DMS153 (cell line): ENCODE measurements at places on chromosomes 4 and X.

GRCh38 chr4:78661921-78662521 lies 110.5 kb downstream of the ANXA3 start:
- DNase-seq = peak; percentile 86

DNA sequence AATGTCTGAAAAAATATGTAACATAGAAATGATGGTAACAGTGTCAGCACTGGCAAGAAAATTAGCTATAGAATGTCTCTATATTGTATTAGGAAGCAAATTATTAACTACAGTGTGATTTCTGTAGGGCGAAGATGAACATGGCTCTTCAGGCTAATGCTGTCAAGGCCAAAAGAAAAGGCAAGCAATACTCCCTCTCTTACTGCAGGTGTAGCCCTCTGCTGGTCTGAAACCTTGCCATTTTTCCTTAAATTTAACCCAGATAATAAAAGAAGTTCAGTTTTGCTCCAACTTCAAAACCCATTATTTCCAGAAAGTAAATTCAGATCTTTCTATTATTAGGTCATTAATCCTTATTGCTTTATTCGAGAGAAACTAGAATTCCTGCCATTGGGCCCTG lies 215.9 kb downstream of the LRBA start:
- DNase-seq = no peak

DNA sequence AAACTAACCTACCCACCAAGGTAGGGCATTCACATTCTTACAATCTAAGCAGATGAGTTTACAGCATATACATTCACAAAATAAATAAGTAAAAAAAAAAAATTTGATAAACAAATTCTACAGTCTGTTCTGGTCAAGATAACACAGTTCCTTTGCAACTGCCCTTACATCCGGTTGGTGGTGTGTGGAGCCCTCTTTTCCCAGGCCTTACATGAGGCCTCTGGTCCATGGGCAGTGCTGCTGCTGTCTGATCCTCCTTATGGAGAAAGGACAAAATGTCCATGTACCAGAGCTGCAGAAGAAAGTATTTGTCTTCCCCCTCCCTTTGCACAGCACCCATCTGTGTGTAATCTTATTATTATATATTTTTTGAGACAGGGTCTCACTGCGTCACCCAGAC lies 2.2 kb upstream of the SEPTIN11 start:
- no peak for DNase-seq

DNA sequence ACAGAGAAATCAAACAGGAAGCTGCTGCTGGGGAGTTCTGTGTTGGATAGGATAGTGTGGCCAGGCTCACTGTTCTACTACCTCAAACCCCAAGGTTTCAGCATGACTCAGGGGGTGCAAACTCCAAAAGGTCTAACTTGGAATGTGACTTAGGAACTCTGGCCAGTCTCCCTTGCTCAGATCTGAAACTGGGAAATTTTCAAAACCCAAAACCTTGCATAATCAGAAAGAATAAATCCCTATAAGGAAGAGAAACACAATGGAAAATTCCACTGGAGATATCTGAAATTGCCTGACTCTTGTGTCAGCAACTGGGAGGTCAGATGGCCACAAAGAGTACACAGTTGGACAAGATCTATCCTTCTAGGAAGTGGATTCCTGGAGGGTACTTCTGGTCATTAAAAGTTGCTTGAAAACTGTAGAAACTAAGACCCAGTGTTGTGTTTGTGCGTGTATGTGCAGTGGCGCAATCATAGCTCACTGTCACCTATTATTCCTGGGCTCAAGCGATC lies 58.0 kb downstream of the PPEF2 start:
- no peak for DNase-seq

DNA sequence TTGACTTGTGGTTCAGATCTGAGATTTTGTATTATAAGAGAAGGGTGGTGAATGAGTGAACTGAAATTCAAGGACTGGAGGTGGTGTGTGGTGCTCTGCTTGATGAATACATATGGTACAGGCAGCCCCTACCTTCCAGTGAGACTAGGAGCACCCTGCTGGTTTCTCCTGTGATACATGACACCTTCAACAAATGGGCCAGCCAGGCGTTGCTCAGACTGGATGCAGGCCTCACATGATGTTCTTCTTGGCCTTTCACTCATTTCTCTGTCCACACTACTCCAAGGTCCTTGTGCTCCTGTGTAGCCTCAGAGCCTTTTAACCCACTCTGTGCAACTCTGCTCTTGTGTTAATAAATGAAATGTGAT lies 67.2 kb downstream of the FNIP2 start:
- DNase-seq = no peak

DNA sequence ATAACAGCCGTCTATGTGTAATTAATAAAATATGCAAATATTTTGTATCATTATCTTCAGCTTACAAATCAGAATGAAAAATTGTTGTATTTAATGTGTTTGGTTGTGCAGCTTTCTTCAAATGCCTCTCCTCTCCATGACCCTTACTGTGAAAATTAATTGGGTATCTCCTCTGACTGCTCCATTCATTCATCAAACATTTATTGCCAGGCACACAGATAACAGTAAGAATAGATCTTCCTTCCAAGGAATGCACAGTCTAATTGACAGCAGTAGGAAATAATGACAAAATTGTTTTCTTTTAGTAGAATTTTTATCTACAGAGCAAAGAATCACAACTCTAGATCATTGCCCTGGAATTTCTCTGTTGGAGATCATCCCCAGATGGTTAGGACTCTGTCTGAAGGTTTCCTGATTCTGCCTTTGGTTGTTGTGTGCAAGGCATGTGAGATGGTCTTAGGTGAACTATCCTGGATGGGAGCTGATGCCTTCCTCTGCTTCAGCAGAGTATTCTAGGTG lies 395.0 kb upstream of the FAT1 start:
- DNase-seq = no peak

GRCh38 chr4:173699841-173700475 lies 169.9 kb upstream of the HAND2 start:
- no peak for DNase-seq

- no peak for DNase-seq
Observed at GRCh38 chr4:117623326-117623725, 411.0 kb upstream of the NDST3 start.

- DNase-seq = no peak
Observed at GRCh38 chr4:147591106-147591505, 26.1 kb upstream of the TMEM184C start.

- no peak for DNase-seq
Observed at GRCh38 chr4:67754288-67754687, at the start of gene GNRHR. Gene GNRHR, minus strand, starts transcription at chr4:67754388. Its CDS starts 53 bp downstream, at chr4:67754335.

GRCh38 chr4:135670548-135670947 lies 1469.0 kb upstream of the PABPC4L start:
- DNase-seq = no peak

DNA sequence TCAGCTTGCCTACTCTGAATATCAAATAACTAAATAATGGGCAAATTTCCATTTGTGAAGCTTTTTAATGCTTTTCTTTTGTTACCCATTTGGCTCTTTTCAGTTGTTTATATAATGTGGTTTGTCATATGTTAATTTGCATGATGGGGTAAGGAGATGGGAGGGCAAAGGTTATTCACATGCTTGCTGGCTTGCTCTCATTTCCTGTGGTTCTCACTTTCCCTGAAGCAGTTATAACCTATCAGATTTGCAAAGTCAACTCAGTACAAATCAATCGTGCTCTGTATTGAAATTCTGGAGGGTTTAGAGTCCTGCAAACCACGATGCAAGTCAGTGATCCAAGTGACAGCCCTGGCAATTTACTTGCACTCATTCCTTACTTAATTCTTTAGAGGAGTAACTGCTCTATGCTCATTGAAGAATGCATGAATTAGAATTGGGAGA lies 711.2 kb downstream of the ADGRL3 start:
- DNase-seq = no peak

DNA sequence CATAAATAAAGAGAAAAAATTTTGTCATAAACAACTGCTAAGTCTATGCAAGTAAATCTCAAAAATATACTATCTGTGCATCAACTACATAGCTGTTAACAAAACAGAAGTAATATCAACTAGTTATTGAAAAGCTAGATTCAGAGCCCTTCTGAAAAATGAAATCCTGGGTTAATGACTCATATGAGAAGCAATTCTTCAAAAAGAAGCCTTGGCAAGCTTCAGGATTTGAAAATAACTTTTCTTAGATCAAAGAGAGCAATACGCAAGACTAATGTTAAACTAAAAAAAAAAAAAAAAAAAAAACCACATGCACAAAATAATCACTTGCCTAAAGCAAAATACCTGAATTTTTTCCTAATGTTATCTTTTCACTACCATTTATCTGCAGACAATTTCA lies 566.1 kb upstream of the BOD1L1 start:
- DNase-seq = no peak

GRCh38 chr4:145171911-145172310 lies 8.5 kb downstream of the OTUD4 start:
- no peak for DNase-seq

GRCh38 chr4:41528512-41529205 lies 9.3 kb upstream of the LIMCH1 start:
- DNase-seq = no peak
